ENCODE measurements at places on chromosomes 1 and 21.

- no peak for DNase-seq
Observed at GRCh38 chr21:46156378-46156645, 933 bp upstream of the FTCD start.

DNA sequence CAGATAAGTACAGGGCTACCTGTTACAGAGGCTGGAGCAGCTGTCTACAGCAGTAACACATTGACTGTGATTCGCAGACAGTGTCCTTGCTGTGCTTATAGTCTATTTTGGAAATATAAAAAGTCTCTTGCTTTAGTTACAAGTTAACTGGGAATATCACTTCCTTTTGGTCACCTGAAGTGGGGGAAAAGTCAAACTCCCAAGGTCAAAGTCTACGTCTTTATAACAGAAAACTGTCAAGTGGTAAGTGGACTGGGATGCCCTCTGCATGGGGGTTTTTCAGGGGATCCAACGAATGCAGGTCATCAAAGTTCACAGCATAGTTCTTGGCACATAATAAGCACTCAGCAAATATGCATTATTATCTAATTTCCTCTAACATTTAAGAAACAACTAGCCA, 55.4 kb downstream of the FAM78B start:
- DNase-seq, result no peak

- DNase-seq, result no peak
Observed at GRCh38 chr1:223711173-223711572, 1.2 kb upstream of the CAPN2 start.

GRCh38 chr1:244030481-244031040, 20.5 kb upstream of the ZBTB18 start:
- no peak for DNase-seq

GRCh38 chr1:76018045-76018444, 56.5 kb upstream of the ST6GALNAC3 start:
- no peak for DNase-seq

DNA sequence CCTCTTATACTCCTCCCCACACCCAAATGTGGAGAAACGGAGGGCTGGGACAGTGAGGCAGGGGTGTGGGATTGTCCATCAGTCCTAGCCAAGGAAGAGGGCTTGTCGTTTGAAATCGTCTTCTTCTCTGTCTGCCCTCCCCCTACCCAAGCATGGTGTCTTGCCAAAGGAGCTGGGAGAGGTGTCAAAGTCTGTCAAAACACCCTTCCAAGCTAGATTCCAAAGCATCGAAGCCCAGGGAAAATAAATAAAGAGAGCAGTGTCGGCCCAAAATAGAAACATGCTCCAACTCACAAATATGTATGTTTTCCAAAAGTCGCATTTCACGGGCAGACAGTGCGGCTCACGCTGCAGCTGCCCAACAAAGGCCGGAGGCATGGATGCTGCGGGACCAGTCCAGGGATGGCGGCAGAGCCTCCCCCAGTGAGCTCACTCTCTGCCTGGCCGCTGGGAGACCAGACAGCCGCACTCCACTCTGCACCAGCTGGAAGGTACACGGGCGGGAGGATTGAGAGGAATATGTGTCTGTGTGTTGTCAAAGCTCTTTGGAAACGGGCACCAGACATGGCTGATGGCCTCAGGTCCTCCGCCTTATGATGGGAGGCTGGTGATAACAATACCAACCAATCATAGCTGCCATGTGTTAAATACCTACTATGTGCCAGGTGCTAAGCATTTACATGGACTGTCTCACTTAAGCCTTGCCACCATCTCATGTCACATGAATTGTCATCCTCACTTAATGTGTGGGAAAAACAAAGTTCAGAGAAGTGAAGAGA, 3.9 kb downstream of the DISP3 start:
- DNase-seq, result no peak

DNA sequence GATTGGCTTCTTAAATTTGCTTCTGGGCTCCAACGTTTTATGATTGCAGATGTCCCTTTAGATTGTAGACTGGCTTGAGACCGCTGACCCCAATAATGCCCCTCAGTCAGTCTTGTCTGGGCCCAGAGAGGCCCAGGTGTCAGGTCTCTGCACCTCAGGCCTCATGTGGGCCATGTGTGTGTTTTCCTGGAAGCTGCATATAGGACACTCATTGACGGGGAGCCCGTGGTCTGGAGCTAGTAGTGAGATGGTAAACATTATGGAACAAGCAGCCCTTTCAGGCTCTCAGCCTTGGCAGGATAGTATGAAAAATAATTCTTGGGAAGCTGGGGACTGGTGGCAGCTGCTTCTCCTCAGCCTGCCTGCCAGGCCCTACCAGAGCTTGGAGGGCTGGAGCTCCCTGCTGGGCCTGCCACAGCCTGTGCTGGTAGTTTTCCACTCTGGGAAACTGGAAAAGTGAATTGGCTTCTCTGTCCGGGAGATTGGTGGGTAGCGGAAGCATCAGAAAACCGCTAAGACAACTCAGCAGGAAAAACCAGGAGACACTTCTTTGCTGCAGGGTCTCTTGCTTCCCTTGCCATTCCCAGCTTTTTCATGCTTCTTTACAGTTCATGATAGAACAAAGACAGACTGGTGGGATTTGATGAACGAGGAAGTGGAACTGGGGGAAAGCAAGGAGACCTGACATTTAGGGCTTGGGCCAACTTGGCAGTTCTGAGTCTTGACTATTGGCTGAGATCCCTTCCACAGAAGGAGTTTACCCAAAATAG, 57.8 kb upstream of the HSD17B7 start:
- no peak for DNase-seq

DNA sequence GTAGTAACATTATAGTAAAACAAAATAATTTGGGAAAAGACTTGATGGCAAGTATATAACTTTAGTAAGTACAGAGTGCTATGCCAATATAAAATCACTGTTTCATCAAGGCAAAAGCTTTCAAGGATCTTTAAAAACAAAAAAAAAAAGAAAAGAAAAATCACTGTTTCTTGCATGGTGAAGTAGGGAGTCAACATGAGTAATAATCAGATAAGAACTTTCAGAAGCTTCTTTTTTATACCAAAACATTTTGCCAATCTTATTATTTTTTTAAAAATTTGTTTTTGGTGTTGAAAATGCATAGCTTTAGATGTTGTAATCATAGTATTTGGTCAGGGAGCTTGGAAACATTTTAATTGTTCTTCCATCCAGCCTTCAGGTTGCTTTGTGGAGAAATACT, 37.2 kb downstream of the CAMSAP2 start:
- DNase-seq, result no peak

DNA sequence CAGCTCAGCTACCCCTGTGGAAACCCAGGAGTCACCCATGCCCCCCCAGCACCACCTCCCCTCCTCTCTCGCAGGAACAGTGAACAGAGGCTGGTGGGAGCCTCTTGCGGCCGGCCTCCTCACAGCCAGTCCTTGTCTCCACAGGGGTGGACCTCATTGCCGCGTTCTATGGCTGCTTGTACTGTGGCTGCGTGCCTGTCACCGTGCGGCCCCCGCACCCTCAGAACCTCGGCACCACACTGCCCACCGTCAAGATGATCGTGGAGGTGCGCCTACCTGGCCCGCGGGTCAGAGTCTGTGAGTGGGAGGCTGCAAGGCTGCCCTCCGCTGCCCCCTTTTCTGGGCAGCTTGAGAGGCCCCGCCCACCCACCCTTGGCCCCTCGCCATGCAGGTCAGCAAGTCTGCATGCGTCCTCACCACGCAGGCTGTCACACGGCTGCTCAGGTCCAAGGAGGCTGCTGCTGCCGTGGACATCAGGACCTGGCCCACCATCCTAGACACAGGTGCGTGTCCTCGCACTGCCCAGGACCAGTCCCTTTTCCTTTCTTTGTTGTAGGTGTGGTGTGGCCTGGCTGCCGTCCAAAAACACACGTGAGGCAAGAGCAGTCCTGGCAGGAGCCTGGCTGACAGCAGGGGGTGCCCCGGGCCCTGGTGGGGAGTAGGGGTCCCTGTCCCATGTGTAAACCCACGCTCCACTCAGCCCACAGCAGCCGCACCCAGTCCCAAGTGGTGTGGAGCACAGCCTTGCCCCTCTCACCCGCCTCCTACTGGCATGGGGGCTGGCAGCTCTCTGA, 50.3 kb downstream of the S100B start:
- DNase-seq, result no peak

- DNase-seq, result no peak
Observed at GRCh38 chr1:248906753-248907661, 972 bp downstream of the PGBD2 start.

- no peak for DNase-seq
Observed at GRCh38 chr1:63643517-63643916, 50.3 kb downstream of the PGM1 start.

DNA sequence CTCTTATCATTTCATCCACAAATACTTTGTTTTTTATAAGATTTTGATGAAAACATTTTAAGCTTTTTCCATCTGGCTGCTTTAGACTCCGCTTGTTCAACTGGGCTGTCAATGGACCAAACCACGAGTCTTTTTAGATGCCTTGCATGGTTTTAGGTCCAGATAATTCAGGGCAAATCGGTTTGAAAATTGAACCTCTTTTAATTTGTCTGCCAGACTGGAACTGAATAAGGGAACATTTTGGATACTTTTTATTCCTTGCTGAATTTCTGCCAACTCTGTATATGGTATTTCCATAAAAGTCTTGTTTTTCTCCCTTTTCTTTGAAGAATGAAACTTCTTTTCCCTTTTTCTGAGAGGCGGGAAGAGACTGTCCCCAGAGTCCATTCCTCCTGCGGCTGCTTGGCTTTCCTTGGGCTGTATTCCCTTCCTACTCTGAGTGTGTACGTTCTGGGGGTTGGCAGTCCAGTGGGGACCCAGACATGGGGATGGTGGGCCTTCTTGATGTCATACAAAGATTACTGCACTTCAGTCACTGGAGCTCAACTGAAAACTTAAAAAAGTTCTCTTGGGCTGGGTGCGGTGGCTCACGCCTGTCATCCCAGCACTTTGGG, 46.5 kb upstream of the CNN3 start:
- DNase-seq, result no peak

DNA sequence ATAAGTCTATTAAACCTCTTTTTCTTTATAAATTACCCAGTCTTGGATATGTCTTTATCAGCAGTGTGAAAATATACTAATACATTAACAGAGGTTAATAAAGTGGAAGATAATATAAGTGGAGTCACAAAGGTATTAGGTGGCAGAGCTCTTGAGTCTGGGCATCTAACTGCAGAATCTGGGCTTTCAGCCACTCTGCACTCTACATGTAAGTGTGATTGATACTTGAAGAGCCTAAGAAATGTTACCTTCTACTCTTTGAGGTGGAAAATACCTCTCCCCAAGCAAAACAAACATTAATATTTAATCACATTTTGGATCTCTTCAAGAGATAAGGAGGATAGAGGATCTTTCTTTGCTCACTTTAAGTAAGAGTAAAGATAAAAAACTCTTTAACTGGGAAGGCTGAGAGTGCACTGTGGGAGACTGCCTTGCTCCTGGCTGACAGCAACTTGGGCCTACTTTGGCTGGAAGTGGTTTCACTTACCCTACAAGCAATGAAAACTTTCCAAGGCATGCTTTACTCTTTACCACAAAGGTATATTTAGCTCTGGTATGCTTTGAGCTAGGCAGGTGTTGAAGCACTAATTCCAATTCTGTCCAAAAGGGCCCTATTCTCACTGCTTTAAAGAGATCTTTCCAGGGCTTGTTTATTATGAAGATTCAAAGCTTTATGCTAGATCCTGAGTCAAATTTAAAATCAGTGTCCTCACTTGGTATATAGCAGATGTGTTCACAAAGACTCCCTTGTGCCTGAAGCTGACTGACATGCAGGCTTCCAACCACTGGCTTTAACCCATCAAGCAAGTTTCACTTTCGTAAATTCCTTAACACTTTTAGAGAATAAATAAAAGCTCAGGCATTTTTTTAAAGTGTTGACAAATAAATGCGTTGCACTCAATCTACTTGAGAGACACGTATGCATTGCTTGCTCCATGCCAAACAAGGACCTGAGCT, 245.3 kb upstream of the ZP4 start:
- no peak for DNase-seq

DNA sequence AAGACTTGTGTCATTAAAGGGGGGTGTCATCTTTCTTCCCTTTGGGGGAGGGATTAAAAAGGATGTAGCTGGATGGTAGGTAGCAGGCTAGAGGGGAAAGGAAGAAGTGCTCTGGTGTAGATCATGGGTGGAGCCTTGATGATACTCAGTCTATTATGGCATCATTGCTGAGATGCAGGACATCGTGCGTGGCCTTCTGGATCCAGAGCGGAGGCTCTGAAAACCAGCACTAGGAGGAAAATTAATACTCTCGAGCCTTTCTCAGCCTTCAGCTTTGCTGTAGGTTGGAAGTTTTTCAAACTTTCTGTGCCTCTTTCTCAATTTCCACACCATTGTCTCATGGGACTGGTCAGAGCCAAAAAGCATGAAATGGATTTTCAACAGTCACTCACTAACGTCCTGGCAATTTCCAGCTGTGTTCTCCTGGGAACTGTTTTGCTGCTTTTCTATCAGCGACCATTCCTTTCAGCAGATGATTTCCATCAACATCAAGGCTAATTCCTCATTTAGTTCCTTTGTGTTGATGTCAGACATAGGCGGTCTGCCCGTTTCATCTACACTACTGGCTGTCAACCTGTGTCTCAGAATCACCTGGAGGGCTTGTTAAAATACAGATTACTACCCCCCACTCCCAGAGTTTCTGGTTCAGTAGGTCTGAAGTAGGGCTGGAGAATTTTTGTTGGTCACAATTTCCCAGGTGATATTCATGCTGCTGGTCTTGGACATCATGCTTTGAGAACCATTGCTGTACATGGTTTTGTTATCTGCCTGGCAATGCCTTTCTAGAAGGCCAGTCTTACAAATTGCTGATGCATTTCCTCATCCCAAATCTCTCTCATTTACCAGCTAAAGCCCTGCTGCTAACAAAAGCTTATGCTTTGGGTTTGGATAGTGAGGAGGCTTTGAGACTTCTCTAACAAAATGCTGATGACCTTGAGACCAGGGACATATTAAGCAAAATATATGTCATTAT, 7.7 kb downstream of the CACNA1E start:
- no peak for DNase-seq

GRCh38 chr1:33004613-33005012, 32.1 kb downstream of the AK2 start:
- no peak for DNase-seq

- DNase-seq, result no peak
Observed at GRCh38 chr21:17414766-17415165, 98.1 kb upstream of the CXADR start.

DNA sequence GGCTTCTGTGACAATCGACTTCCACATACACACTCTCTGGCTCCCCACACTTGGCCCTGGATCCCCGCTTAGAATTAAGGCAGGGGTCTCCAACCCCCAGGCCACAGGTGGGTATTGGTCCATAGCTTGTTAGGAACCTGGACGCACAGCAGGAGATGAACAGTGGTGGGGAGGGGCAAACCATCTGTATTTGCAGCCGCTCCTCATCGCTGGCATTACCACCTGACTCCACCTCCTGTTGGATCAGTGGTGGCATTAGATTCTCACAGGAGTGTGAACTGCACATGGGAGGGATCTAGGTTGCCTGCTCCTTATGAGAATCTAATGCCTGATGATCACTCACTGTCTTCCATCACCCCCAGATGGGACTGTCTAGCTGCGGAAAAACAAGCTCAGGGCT, 16.0 kb downstream of the TRIM62 start:
- DNase-seq, result no peak

GRCh38 chr1:62439652-62440371, 3.0 kb downstream of the USP1 start:
- no peak for DNase-seq

Data from activated CD4-positive, alpha-beta T cell treated with anti-CD3 and anti-CD28 coated beads for 1 hour (primary cell).